Stomach (tissue), 19 donors: ENCODE measurements at places on chromosomes 4 and X. TPM values are rescaled to one million over a fixed set of nuclear protein-coding genes. Genes with fewer than 3 reads are reported as not detected.

PABPC1L2A gene
- polyA plus RNA-seq: not detected

SUPT20HL1 gene
- not detected for polyA plus RNA-seq

WAS gene
- polyA plus RNA-seq: 4.9 TPM

MEPE gene
- not detected for polyA plus RNA-seq

MSANTD1 gene
- polyA plus RNA-seq: 1.1 TPM

MAP3K15 gene
- polyA plus RNA-seq: 0.76 TPM

- DNase-seq: peak; percentile 90
These were observed 94.7 kb downstream of the SEL1L3 start for GRCh38 chr4:25767877-25768725.

DNA sequence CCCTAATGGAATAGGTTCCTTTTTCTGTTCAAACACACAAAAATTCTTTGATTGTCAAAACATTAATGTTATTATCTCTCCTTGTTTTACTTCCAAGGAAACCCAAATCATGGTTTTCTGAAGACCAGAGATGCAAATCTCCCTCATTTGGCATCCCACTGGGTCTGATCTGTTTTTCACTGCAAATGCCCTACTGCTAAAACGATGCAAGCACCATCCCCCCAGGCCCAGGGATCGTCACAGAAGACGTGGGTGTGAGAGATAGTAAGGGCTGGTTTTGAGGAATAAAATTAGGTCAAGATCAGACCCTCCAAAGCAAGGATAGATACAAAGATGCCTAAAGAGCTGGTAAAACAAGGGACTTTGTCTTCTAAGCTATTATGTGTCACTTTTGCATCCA lies 33.6 kb downstream of the GSPT2 start:
- DNase-seq: no peak

DNA sequence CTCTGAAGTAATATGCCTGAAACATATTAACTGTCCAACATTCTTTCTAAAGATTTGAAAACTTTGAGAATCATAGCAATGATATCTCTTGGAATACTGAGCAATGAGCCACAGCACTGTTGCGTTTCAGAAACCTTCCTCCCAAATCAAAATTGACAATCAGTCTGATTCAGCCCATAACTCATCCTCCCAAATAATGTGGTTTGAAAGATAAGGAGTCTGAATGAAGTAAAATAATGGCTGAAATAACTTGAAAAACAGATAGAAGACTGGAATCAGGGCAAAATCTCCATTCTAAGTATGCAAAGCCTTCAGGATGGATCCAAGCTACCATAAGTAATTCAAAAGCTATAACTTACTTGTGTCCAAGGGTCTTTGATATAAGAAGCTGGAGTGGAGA lies 98.6 kb upstream of the PLS3 start:
- no peak for DNase-seq

DNA sequence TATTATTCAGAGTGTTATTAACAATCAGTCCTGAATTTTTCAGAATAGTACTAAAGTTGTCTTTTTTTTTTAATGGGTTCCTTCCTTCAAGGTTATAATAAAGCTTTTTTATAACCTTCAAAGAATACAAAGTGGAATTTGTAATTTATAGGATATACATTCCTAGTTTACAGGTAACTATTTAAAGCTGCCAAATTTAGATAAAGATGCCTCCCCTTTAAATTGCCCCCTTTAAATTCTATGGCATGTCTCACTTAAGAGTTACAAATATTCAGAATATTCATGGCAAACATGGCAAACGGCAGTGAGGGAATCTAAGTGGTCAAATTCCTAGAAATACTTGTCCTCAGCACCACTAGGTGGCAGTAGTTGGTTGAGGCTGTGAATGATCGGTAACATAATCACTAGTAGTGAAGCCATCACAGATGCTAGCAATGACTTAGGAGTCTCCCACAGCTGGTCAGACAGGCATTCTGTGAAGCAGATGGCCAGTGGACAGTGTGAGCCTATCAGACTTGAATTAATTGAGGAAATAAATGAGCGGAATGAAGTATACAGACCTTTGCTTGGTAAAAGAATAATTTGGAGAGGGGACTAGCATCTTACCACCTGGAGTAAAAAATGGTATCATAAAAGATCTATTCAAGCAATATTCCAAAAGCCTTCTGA lies 86.4 kb downstream of the CBR4 start:
- peak; percentile 92 for DNase-seq

DNA sequence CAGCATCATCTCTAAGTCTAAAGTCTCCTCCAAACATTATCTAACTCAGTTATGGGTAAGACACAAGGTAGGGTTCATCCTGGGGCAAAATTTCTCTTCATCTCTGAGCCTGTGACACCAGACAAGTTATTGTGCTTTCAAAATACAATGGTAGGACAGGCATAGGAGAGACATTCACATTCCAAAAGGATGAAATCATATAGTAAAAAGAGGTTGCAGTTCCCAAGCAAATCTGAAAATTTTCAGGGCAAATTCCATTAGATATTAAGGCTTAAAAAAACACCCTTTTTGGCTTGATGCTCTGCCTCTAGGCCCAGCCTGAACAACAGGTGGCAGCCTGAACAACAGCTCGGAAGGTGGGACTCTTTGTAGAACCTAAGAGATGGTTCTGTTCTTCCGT lies 448.3 kb upstream of the SLIT2 start:
- no peak for DNase-seq

DNA sequence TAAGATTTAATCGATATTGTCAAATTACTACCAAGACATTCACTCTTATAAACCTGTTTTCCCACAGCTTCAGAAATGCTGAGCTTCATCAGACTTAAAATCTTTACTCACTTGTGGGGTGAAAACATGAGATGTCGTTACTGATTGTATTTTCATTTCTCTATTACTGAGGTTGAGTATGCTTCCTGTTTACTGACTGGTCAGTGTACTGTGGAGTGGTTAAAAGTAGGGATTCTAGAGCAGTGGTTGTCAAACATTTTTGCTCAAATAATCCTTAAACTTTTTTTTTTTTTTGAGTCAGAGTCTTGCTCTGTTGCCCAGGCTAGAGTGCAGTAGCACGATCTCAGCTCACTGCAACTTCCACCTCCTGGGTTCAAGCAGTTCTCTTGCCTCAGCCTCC lies 50.3 kb downstream of the NSUN7 start:
- no peak for DNase-seq

DNA sequence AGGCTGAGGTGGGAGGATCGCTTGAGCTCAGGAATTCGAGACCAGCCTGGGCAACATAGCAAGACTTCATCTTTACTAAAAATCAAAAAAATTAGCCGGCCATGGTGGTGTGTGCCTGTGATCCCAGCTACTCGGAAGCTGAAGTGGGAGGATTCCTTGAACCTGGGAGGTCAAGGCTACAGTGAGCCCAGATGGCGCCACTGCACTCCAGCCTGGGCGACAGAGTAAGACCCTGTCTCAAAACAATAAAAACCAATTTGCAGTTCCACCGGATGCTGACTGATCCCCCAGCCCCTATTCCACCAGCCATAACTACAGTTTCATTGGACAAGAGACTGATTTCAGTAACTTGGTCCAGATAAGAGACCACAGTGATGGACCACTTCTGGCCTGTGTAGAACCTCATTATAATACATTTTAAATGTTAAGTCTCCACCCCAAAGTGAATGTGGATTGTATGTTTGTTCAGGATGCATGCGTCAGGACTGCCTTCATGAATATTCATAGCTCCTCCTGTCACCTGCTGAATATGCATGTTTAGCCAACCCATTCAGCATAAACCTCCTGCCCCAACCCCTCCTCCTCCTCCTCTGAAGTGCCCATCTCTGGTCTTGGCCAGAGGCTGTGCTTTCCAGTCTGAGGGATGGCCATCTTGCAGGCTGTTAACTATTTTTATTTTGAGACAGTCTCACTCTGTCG lies 2.3 kb upstream of the SLBP start:
- no peak for DNase-seq

GRCh38 chr4:173919196-173919595 lies 364.3 kb downstream of the FBXO8 start:
- no peak for DNase-seq

DNA sequence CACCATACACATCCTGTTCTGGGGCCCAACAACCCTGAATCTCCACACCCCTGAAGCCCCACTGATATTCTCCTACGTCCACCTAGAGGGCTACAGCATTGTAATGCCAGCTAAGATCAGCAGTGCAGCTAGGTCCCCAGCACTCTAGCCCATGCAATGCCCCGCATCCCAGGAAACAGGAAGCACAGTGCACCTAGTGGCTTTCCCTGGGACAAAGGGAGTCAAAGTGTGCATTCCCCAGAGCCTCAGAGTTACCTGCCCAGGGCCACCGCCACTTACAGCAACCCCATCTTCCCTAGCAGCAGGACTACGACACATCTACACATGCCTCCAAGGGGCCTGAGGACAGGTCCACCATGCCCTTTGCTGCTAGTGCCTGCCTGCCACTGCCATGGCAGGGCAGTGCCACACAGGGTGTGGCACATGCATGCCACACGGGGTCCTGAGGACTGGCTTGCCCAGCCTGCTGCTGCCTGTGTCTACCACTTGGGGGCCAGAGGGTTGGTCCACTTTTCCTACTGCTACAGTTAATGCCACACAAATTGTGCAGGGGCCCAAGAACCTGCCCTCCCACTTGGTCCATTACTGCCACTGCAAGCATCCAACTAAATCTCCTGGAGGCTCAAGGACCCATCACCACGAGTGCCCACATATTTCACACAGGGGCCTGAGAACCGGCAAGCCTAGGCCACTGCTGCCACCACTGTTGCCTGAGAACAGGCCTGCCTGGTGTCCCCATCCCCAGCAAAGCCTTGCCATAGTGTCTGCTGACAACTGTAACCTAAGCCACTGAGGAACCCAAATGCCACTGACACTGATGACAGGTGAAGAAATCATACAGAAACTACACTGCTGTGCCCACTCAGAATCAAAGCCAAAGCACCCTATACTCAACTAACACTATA lies 23.7 kb downstream of the TLR6 start:
- no peak for DNase-seq

DNA sequence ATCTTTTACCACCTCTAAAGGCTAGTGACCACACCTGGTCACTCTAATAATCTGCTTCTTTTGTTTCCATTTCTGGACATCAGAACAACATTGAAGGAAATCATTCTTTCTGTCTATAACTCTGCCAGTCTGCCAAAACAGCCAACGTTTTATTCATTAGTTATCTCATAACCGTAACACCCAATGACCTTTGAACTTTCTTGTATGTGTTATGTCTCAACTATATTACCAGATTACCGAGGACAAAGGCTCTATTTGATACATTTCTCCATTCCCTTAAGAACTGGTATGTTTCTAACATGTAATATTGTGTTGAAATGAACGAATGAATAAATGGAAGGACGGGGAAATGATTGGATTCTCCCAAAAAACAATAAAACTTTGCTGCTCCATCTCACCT lies 152.7 kb downstream of the GABRB1 start:
- no peak for DNase-seq

DNA sequence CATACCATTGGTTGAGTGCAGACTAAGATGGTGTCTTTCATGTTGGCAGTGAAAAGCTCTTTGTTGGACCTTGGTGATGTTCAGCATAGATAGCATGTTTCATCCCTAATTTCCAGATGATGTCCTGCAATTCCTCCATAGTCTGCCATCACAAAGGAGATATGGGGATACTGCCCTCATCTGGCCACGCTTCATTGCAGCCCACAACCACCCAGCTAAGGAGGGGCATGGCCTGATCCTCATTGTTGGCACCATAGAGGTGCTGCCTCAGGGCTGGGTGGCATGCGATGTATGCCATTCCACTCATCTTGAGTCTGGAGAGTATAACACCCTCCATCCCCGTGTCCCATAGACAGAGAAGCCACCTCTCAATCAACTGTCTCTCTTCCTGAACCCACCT lies 31.5 kb upstream of the NUDT6 start:
- DNase-seq: no peak

- DNase-seq: no peak
These were observed 20.7 kb downstream of the QDPR start for GRCh38 chr4:17491196-17491595.
